Activated naive CD4-positive, alpha-beta T cell treated with anti-CD3 and anti-CD28 coated beads, Interleukin-2, amount 10 ng/mL, durations not matched to agents 5 hours and 36 hours (primary cell): ENCODE measurements at places on chromosomes 5 and 9. TPM values are rescaled to one million over a fixed set of nuclear protein-coding genes. Genes with fewer than 3 reads are reported as not detected.

Gene CYSRT1
- total RNA-seq: 0.40 TPM

Gene EIF4E1B
- total RNA-seq: not detected

Gene PITX1
- 0.08 TPM for total RNA-seq

Gene GDNF
- total RNA-seq: not detected

Gene OMD
- not detected for total RNA-seq

Gene ABO
- total RNA-seq: 0.22 TPM

Gene LMX1B
- not detected for total RNA-seq
